Motor neuron (in vitro differentiated cells): ENCODE measurements at places on chromosomes 11 and 22. TPM values are rescaled to one million over a fixed set of nuclear protein-coding genes. Genes with fewer than 3 reads are reported as not detected.

GRCh38 chr11:134152696-134153095, 71.1 kb downstream of the NCAPD3 start:
- peak; percentile 27 for ATAC-seq

- ATAC-seq: no peak
Observed at GRCh38 chr22:49417833-49418232, 409.8 kb downstream of the BRD1 start.

CCDC88B gene
- total RNA-seq: 2.4 and 3.3 TPM in 2 replicates

- ATAC-seq: no peak
Observed at GRCh38 chr22:37472418-37473006, 13.7 kb downstream of the MFNG start.

CHRM1 gene
- total RNA-seq: 0.04 and 0.14 TPM in 2 replicates

ARHGEF17 gene
- total RNA-seq: 21.9 and 33.1 TPM in 2 replicates

GRCh38 chr11:20155683-20156279, 4.5 kb downstream of the DBX1 start:
- ATAC-seq: no peak

DNA sequence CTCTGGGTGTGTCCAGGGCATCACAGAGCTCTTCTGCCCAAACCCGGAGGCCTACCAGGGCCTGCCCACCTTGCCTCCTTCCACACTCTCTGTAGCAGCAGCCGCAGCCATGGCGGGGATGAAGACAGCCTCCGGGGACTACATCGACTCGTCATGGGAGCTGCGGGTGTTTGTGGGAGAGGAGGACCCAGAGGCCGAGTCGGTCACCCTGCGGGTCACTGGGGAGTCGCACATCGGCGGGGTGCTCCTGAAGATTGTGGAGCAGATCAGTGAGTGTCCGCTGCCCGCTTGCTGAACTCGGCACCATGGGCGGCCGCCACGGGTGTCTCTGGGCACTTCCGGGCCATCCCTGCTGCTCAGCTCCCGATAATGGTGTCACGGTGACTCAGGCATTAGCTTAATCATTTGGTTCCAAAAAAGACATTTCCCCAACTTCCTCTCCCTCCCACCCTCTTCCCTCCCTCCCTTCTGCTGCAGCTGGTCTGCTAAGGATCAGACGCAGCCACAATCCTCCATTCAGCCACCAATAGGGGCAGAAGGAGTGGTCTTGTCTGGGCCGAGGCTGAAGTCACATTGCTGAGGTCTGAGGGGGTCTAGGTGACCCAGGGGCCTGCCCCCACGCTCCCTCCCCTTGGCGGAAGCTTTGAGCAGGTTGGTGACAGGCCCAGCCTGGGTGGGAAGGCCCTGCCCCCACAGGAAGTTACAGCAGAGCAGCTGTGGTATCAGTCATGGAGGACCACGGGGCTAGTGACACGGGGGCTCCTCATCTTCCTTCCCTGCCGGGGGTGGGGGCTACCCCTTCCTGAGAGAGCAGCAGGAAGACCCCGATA, 950 bp downstream of the FERMT3 start:
- ATAC-seq: peak; percentile 48

PLAAT5 gene
- 1.3 and 2.3 TPM in 2 replicates for total RNA-seq

- no peak for ATAC-seq
Observed at GRCh38 chr11:9089061-9089460, 2.3 kb downstream of the SCUBE2 start.

DNA sequence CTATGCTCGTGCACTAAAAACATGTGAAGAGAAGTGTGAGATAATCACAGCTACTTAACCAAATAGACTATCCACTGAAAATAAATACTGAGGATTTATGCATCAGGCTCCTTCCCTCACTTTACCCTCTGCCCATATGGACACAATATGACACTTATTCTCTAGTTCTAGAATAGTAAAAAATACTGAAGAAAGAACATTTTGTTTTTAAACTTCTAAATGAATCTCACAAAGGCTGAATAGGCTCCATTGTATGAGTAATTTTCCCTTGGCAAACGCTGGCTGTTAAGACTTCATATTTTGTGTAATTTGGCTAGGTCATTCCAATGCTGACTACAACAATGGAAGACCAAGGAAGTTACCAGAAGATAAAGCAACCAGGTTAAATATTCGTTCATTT, 9.9 kb downstream of the HPS5 start:
- no peak for ATAC-seq

DNA sequence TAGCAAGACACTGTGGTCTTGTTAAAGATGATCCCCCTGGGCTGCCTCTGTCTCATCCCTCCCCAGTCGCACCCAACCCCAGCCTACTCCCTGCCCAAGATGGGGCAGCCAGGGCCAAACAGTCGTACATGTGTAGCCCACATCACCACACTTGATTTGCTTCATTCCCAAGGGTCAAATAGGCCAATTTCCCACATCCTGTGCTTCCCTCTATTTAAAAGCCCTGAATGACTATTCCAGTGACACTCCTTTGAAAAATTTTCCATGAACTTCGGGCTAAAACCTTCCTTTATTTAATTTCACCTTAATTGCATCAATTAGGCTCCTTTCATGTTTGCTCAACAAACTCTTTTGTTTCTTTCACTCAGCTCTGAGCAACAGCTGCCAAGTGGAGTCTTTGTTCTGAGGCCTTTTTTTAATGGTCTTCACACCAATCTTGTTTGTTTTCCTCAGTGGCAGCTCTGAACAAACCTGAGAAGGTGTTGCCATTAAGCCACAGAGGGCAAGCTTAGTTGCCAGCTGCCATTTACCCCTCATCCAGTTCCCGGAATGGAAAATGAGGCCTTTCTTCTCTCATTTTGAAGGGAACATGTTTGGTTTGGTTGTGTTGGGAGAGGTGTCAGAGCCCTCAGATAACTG, 126.9 kb downstream of the APIP start:
- no peak for ATAC-seq

DNA sequence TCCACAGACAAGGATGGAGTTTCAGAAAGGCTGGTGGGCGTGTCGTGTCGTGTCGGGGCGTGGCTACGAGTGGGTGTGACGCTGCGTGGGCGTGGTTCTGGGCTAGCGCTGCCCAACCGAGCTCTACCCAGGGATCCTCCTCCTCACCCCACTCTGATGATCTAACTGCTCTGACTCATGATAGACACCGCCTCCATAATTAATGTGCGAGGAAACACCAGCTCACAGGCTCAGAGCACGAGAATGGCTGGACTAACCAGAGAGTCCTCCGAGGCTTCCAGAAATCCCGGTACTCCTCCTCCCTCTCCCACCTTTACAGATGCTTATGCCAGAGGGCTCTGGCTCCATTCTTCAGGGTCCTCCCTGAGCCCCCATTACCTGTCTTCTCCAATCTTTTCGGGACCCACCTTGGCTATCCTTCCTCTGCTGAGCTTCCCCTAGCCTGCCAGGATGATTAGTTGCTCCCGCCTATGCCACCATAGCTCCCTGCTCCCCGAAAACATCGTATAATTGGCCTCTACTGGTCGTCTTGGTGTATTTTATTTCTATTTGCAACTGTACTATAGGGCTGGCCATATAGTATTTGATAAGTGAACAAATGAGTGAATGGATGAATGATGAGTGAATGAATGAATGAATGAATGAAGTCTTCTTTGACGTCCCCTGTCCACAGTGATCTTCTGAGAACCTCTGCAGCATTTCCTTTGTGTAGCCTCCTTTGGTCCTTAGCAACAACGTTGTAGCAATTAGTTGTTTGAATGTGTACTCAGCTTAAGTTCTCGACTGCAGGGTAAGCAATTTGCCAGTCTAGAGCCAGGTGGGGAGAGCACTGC, 21.7 kb downstream of the TMPRSS13 start:
- peak; percentile 99 for ATAC-seq
